ENCODE measurements at places on chromosomes 16 and 17. TPM values are rescaled to one million over a fixed set of nuclear protein-coding genes. Genes with fewer than 3 reads are reported as not detected.

The WDR59 gene
- total RNA-seq, result 97.5 TPM

The NUPR1 gene
- total RNA-seq, result 0.35 TPM

The KIF2B gene
- total RNA-seq, result not detected

DNA sequence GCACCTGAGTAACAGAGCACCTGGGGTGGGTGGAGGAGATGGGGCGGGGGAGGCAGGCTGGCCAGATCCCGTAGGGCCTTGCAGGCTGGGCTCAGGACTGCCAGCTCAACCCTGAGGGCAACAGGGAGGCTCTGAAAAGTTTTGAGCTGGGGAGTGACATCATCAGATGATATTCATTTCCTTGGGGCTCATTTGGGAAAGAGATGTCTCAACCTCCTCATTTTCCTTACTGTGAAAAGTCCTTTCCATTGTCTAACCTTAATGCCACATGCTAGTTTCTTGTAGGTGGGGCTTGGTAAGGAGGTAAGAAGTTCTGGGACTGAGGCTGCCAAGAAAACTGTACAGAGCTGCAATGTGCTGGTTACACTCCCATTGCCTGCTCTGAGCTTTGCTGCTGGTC, 3.7 kb downstream of the TNS4 start:
- peaks cover 9% of the 10 kb centered on the region for H3K4me1 ChIP-seq
- H3K36me3 ChIP-seq, result no peaks in the 10 kb centered on the region
- no peaks in the 10 kb centered on the region for H3K27me3 ChIP-seq
- no peak overlapping the region for H3K27ac ChIP-seq

DNA sequence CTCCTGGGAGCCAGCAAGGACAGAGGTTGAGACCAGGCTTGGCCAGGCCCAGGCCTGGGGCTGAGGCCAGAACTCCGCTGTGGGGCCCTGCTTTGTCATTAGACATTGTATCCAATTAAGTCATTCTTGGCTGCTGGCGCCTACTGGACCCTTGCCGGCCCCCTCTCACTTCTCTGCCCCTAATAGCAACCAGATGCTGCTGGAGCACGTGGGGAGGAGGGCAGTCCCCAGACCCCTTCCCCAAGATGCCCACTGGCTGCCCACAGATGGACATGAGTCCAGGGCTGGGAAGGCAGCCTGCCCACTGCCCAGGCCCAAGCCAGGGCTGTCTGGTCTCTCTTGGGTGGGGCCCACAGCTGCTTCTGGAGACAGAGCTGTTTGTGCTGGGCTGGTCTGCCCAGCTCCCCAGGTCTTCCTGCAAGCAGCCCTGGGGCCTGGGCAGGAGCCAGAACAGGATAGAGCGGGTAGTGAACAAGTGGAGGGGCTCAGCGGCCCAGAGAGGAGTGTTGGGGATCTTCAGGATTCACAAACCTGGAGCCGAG, 7.8 kb downstream of the PLXDC1 start:
- no peak overlapping the region for H3K4me3 ChIP-seq
- no peak for DNase-seq
- no peaks in the 10 kb centered on the region for H3K4me1 ChIP-seq
- no peaks in the 10 kb centered on the region for H3K27me3 ChIP-seq
- no peak overlapping the region for H3K27ac ChIP-seq

DNA sequence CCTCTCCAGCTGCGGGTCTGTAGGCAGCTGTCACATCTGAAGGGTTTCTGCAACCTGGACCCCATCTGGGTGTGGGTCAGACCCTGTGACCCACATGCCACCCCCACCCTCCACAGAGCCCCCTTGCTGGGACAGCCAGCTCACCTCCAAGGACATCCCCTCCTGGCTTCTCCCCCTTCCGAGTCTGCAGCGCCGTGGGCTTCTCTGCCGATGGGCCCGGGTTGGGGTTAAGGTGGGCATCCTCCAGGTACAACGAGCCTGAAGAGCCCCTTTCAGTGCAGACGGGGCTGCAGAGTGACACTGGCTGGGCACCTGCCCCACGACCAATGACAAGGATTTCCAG, 28.9 kb downstream of the OR1D5 start:
- H3K27ac ChIP-seq, result no peak overlapping the region
- H3K36me3 ChIP-seq, result peaks cover 4% of the 10 kb centered on the region
- no peaks in the 10 kb centered on the region for H3K27me3 ChIP-seq
- H3K4me1 ChIP-seq, result no peaks in the 10 kb centered on the region

All from H9 (cell line).